Fibroblast of skin of left quadriceps (primary cell): ENCODE measurements at places on chromosomes 13 and 19.

- DNase-seq: no peak
Observed at GRCh38 chr19:41619018-41619556, 7.8 kb downstream of the CEACAM4 start.

GRCh38 chr19:54266133-54266532 is 9.1 kb upstream of the LILRB5 start:
- peak; percentile 39 for DNase-seq

- DNase-seq: no peak
Observed at GRCh38 chr19:15099017-15099582, 8.1 kb upstream of the SYDE1 start.

DNA sequence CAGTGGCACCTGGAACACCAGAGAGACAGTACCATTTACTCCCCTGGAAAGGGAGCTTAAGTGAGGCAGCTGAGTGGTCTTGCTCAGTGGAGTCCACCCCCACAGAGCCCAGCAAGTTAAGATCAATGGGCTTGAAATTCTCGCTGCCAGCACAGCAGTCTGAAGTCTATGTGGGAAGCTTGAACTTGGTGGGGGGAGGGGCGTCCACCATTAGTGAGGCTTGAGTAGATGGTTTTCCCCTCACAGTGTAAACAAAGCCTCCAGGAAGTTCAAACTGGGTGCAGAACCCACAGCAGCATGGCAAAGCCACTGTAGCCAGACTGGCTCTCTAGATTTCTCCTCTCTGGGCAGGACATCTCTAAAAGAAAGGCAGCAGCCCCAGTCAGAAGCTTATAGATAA is 30.3 kb upstream of the CEACAM4 start:
- DNase-seq: no peak

GRCh38 chr13:52383366-52383765 is 22.6 kb downstream of the THSD1 start:
- no peak for DNase-seq

GRCh38 chr13:99191336-99191899 is 9.2 kb upstream of the UBAC2 start:
- no peak for DNase-seq

GRCh38 chr13:106151056-106151699 is 384.3 kb downstream of the EFNB2 start:
- DNase-seq: peak; percentile 90

DNA sequence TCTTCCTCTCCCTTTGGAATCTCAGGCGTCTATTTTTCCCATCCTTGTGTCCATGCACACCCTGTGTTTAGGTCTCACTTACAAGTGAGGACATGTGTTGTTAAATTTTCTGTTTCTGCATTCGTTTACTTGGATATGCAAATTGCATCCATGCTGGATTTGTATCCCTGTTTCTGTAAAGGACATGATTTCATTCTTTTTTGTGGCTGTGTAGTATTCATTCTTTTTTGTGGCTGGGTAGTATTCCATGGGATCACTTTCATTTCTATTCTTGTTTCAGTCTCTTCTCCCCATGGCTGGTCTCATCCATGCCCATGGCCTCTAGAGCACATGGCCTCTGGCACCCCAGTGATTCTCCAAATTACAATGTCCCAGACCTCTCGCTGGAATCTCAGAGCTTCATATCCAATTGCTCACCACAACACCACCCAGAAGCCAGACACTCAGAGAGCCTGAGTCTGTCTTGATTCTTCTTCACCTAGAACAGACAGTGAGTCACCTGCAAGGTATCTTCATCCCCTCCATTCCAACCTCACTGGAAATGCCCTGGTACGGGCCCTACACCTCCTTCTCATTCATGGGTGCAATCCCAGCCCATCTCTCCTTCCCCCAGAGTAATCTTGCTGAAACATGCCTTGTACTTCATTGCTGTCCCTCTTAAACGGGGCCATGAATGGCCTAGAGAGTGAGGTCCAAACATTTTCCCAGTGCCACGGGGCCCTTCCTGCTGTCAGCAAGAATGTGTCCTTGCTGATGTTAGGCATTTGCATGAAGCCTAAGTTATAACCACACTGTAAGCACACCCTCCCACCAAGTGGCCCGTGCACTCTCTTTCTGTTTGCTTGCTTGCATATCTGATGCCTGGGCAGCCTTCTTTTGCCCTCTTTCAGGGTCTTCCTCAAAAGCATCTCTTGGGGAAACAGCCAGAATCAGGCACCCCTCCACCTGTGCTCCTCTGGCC is 476.2 kb upstream of the TSHZ3 start:
- no peak for DNase-seq

- peak; percentile 97 for DNase-seq
Observed at GRCh38 chr19:44890366-44891015, 563 bp upstream of the TOMM40 start.

DNA sequence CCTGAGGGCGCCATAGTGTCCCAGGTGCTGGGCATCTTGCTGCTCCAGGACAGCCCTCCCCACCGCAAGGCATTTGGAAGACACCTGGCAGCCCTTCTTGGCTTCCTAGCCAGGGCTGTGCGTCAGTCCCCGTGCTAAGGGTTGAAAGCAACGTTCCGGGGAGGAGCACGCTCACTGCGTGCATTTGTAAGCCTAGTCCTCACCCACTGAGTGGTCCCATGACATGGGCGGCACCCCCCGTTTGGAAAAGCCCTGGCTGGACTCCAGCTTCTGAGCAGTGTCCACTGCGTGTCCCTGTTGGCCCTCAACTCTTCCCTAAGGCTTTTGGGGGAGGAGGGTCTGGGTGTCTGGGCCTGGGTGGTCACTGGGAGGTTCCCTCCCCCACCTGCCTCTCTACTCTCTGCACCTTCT is 76.3 kb upstream of the GPR183 start:
- no peak for DNase-seq

- DNase-seq: no peak
Observed at GRCh38 chr13:28953714-28954418, 133.7 kb downstream of the MTUS2 start.

GRCh38 chr19:18172331-18173053 is 1.1 kb upstream of the IFI30 start:
- DNase-seq: no peak

- DNase-seq: no peak
Observed at GRCh38 chr13:20198781-20199180, 6.0 kb upstream of the GJB2 start.

DNA sequence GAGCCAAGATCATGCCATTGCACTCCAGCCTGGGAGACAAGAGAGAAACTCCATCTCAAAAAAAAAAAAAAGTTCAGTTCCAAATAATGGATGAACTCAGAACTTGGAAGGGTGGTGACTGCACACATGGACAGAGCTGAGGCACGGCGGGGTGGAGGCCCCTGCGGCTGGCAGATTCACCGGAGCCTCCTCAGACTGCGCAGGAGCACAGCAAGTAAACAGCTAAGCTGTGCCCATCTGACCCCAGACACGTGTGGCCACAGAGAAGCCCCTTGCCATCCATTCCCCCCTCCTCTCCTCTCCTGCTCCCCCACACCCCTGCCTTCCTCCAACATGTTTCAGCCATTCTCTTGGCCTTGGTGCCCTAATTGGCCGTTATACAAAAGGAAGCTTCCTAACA is 15.6 kb upstream of the PROZ start:
- DNase-seq: no peak

DNA sequence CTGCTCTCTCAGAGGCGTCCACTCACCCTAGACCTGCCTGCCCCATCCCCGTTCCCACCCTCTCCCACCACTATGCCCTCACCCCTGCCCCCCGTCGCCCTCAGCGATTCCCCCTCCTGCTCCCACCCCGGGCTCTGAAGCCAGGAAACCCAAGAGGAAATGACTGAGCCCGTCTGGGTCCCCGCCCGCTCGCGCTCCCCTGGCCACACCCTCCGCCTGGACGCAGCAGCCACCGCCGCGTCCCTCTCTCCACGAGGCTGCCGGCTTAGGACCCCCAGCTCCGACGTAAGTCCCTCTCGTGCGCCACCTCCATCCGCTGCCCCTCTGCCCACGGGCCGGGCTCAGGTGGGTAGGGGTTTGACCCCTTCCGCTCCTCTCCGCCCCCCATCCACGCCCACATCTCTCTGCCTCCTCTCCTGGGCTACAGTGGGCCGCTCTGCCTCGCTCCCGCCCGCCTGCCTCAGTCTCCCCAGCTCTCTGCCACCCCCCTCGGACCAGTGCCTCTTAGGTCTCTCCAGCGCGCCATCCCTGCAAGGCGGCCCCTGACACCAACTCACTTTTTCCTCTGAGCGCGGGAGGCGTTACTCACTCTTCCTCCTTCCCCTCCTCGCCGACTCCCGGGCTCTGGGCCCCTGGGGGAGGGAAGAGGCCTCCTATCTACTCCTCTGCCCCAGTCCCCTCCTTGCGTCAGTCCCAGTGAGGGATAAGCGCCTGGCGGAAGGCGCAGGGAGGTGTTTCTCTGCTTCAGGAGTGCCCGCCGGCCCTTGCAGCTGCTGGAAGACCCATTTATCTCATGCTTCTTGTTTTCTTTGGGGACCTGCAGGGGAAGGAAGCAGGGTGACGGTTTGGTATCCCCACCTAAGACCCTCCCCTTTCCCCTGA is at the start of gene FXYD5:
Gene FXYD5 (plus strand): TSS at position 211 of the 882 bp plus-strand sequence. CDS start 816 bp downstream, outside the sequence.
- peak; percentile 45 for DNase-seq

DNA sequence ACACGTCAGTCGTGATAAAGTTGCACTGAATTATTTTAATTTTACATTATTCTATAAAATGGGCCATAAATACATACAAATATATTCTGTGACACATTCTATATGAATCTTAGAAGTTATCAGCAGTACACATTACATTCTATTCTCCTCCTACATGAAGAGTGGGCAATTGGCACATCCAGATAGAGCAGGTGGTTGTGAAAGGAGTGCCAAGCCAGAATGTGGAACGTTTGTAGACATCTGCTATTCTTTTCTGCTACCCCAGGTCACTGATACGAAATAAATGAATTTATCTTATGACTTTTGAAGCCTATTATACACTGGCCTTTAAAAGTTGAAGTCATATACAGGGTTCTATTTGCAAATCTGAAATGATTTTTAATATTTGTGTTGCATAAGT is 373.2 kb downstream of the PCDH17 start:
- DNase-seq: no peak

DNA sequence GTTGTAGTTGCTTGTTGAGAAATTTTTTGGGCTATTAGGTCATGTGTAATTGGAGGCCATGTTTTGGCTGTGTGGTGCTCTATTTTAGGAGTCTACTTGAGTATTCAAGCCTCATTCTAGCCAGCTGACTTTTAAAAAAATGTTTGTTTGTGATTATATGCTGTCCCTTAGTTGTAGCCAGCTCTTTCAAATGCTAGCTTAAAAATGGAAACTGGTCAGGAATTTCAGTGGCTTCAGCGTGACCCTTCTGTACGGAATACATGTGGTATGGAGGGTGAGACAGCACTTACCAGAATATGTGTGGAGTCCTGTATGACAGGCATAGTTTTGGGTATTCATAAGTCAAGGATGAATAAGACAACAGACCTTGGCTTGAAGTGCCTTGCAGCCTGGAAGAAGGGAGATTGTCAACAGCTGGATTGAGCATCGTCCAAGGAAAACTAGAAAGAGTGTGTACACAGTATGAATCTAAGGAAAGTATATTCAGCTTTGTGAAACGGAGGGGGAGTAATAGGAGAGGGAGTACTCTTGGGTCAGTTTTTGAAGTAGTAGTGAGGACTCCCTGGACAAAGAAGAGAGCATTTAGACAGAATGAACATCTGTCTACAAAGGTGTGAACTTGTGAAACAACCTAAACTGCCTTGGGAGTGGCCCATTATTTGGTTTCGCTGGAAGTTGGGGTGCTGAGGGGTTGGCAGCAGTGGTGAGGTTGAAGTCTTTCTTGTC is 20.0 kb upstream of the WTIP start:
- no peak for DNase-seq

GRCh38 chr19:13541554-13541953 is 35.3 kb upstream of the CACNA1A start:
- DNase-seq: no peak

DNA sequence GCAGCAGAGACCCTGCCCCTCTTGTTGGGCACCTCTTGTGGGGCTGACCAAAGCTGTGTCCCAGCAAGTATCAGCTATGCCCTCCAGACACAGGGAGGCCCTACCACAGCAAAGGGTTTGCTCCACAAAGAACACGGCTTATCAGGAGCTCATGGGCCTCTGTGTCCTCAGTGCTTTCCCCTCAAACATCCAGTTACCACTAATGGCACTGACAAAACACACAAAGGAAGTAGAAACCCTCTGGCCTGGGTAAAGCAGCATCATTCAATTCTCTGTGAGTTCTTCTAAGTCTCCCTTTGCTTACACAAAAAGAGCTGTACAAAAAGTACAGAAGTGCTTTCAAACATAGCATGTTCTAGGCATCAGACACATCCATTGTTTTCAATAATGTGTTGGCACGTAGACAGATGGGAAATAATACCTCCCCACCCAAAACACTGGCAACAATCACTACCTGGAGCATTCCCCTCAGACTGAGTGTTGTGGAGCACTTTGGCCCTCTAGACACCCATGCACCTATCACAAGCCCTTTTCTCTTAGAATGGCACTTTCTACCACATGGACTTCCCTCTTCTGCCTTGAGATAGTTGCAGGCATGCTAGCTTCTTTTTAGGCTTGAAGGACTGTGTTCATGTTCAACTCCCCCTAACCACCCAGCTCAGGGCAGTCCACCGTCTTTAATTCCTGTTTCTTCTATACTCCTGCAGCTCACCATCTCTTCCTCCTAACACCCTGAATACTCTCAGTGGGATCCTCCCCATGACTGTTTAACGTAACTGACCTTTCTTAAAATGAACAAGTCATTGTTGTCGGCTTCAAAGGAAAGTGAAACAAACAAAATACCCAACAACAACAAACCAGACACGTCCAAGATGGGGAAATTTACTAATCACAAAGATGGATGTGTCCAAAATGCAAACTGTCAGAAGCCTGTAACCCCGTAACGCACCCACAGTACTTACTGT is 43.5 kb downstream of the ATP7B start:
- DNase-seq: no peak
